ENCODE measurements at places on chromosomes 16 and 17.

GRCh38 chr17:6455321-6455705 lies 11.1 kb downstream of the PIMREG start:
- no peak for DNase-seq

DNA sequence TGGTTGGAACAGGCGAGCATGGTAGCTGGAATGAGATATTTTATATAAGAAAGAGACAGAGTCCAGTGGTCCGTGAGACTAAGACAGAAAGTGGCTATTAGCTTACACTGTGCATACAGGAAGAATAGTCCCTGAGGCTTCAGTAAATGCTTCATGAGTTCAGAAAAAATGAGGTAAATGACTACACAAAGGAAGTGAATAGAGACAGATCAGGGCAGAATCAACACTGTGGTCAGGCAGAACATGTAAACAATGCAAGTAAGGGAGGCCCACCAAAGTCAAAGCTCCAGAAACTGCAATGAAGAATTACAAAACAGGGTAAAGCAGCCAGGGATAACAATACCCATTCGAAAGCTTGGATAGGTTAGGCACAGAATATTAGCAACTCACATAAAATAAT lies 4.8 kb downstream of the ABCA10 start:
- peak; percentile 4 for DNase-seq

DNA sequence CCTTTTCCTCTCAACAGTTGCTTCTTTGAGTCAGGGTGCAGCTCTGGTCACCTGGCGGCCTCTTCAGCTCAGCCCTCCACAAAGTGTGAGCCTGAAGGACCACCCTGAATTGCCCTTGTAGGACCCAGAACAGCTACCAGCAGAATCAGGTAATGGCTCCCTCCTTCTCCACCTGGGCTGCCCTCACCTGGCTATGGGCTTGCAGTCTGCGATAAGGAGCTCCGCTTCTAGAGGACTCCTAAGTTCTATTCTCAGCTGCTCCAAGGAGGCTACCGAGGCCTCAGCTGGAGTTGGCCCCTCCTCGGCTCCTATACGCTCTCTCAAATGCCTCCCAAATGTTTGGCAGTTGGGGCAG lies 13.4 kb downstream of the SMIM5 start:
- DNase-seq, result no peak

GRCh38 chr16:27841061-27841801 lies 222.3 kb downstream of the GSG1L start:
- DNase-seq, result no peak

DNA sequence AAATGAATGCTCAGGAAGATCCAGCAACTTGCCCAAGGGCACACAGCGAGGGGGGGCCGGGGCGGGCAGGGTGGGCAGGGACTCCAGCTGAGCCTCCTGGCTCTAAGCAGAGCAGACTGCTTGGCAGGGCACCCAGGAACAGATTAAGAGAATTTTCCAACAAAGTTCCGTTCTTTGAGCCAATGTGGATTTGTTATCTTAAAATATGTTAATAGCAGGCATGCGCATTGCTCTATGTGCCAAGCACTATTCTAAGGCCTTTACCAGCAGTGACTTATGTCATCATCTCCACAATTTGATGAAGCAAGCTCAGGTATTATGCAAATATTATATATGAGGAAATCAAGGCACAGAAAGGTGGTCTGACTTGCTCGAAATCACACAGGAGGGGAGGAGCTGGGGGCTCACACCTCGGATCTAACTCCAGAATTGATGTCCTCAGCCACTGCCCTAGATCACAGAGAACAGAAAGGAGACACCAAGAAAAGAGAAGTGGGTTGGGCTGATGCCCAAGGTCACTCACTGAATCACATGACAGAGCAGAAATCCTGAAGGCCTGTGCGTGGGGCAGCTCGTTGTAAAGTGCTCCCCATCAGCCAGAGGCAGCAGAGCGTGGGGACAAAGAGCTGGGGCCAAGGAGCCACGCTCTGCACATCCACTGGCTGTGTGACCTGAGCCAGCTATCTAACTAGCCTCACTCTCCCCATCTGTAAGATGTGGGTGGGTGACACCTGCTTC lies 23.2 kb upstream of the MEAK7 start:
- no peak for DNase-seq

DNA sequence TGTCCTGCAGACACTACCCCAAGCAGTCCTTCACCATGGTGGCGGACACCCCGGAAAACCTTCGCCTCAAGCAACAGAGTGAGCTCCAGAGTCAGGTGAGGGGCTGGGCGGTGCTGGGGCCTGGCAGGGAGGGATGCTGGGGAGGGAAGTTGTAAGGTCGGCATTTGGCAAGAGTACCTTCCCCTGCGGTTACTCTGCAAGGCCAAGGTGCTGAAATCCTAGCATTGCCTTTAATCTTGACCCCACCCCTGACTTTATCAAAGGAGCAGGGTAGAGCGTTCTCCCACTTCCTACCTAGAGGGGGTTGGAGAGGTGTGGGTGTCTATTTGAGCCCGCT lies 20.5 kb downstream of the LASP1 start:
- no peak for DNase-seq

- no peak for DNase-seq
Observed at GRCh38 chr16:30369938-30370455, 297 bp downstream of the TBC1D10B start.

GRCh38 chr17:17495536-17496188 lies 533 bp downstream of the RASD1 start:
- DNase-seq, result peak; percentile 15

GRCh38 chr16:31708348-31708747 lies 165.3 kb upstream of the ZNF267 start:
- no peak for DNase-seq

DNA sequence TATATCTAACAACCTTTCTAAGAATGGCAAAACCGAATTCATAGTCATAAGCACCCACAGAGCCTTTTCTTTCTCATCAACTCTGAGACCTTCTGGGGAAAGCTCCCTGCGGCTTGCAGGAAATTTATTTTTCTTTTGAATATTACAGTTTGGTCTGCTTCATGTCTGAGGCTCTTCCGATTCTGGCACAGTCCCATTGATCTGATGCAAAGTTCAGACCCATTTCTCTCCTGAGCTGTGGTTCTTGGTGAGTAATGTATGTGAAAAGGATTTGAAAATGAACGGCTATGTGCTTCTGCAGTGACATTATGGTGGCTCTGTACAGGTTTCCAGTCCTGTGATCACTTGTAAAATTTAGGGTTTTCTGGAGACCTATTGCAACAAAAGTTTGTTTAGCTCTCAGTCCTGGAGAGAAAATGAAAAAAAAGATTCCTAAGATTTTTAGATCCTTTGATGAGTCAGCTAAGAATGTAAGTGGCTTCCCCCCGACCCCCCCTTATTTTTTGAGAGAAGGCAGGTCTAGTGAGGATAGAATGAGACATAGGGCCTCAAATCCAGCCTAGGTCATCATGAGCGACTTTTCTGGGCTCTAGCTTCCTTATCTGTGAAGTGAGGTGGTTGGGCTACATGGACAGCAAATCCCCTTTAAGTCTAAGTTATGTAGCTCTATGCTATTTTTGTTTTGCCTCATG lies 4.6 kb downstream of the GAN start:
- DNase-seq, result peak; percentile 87

Measured in fibroblast of skin of right biceps (primary cell).